Activated CD4-positive, alpha-beta memory T cell treated with anti-CD3 and anti-CD28 coated beads for 36 hours (primary cell): ENCODE measurements at places on chromosomes 1 and 21. TPM values are rescaled to one million over a fixed set of nuclear protein-coding genes. Genes with fewer than 3 reads are reported as not detected.

GRCh38 chr1:40732756-40733301, 41.3 kb downstream of the NFYC start:
- DNase-seq, result no peak

DNA sequence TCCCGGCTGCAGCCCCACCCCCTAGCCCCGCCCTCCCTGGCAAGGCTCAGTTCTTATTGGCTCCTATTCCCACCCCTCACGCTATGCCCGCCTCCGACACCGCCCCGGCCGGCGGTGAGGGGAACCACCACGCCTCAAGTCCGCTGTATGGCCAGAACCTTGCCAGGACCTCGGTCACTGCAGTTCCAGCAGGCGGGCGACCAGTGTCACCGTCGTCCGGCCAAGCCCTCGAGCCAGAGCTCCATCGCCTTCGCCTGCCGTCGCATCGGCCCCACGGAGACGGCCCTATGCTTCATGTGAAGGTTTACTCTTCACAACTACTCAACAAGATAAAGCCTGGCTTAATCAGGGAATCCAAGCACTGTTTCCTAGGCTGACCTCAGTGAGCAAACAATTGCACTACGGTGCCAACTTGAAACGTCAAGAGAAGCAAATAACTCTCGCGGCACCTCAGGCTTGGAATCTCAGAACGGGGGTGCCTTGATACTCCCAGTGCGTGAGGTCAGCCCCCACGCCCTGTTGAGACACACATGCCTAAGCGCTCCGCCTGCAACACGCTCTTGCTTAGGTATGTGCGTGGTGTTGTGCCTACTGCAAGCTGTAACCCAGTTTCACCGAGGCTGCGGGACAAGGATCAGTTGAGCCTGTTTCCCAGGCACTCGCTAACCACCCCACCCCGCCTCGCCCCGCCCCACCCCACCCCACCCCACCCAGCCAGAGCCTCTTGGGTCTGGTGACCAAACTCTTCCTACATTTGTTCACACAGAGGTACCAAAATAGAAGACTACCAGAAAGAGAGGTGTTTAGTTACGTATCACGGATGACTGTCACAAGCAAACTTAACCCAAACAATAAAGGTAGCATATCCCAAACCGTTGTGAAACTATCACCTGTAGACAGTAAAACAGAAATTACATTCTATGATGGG, 498 bp upstream of the DENND2C start:
- peak; percentile 92 for DNase-seq

- no peak for DNase-seq
These were observed 11.6 kb downstream of the PDE9A start for GRCh38 chr21:42665026-42665425.

GRCh38 chr1:55860326-55860725, 645.2 kb upstream of the USP24 start:
- no peak for DNase-seq

DNA sequence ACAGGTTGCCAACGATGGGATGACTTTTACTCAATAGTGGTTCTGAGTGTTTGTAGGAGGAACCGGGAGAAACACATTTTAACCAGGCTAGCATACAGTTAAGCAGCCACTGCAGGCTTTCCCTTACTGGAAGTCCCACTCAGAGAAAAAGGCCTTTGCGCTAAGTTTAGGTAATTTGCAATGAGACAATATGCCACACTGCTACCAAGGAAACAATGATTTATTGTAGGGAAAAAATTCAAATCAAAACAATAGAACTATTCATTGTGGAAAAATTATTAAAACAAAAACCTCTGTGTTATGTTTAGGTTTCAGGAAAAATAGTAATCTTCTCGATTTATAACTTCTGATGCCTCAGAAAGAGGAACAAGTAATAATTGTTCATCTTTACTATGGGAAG, 51.4 kb upstream of the CR2 start:
- DNase-seq, result no peak

GRCh38 chr1:10117865-10118264, 85.1 kb downstream of the UBE4B start:
- no peak for DNase-seq

DNA sequence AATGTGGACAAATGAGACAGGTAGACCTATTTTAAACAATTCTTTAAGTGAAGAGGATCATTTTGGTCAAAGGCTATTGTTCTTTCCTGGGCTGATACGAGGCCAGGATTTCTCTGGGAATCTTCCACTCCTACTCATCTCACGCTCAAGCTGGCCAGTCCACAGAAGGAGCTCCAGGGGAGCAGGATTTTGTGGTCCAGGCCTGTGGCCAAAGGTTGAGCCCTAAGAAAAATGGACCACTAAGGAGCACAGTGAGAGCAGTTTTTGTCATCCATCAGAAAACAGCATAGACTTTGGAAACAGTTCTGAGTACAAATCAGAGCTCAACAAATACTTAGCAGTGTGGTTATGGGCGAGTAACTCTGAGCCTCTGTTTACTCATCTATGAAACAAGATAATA, 260.2 kb upstream of the RUNX1 start:
- no peak for DNase-seq

S100A3 gene
- total RNA-seq, result not detected
